MM.1S (cell line): ENCODE measurements at places on chromosomes 11 and 22.

DNA sequence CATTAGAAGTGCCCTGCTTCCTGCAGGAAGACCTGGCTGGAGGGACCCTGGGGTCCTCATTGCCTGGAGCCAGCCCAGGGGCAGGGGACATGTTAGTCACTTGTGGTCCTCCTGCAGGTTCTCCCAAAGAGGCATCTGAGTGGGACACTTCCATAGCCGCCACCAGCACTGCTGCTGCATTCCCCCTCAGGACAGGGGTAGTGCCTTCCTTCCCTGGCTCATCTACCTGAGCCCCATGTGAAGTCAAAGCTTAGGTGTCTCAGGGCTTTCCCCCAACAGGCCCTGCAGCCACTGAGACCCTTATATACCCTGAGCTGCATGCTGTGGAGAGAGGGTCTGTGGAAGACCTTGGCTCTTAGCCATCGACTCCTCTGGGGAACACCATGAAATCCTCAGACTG, 45.0 kb upstream of the VPREB1 start:
- no peak for DNase-seq

DNA sequence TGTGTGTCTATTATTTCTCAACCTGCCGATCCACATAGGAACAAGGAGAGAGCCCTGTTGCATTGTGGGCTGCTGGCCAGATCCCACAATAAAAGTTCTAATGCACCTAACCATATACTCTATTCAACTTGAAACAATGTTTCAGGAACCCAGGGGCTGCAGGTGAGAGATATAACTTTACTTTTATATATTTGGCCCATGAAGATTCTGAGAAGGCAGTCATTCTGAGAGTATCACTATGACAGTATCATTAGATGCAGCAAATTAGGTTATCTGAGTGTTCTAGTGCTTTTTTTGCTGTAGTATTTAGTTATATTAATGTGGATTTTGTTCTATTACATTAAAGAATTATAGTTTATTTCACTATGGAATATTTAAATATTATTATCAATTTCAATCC, 655.1 kb upstream of the ARHGAP42 start:
- DNase-seq = no peak

DNA sequence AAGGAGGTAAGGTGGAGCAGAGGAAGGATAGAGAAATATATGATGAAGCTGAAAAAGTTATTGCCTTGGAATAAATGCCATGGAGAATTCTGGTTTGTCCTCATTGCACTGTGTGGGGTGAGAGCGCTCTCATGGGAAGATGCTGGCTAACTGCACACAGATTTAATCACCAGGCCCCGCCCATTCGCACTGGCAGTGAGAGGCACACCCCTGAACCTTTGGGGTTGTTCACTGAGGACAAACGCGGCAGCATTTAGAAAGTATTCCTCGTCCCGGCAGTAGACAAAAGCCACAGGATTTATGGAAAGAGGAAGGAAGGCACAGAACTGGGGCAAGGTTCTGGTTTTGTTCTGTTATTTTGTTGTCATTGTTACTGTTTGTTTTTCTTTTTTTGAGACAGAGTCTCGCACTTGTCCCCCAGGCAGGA, 70.2 kb downstream of the MED15 start:
- no peak for DNase-seq

GRCh38 chr22:32411402-32411801, 645 bp downstream of the RTCB start:
- no peak for DNase-seq

GRCh38 chr11:44595006-44595405, 29.5 kb downstream of the CD82 start:
- DNase-seq = no peak

DNA sequence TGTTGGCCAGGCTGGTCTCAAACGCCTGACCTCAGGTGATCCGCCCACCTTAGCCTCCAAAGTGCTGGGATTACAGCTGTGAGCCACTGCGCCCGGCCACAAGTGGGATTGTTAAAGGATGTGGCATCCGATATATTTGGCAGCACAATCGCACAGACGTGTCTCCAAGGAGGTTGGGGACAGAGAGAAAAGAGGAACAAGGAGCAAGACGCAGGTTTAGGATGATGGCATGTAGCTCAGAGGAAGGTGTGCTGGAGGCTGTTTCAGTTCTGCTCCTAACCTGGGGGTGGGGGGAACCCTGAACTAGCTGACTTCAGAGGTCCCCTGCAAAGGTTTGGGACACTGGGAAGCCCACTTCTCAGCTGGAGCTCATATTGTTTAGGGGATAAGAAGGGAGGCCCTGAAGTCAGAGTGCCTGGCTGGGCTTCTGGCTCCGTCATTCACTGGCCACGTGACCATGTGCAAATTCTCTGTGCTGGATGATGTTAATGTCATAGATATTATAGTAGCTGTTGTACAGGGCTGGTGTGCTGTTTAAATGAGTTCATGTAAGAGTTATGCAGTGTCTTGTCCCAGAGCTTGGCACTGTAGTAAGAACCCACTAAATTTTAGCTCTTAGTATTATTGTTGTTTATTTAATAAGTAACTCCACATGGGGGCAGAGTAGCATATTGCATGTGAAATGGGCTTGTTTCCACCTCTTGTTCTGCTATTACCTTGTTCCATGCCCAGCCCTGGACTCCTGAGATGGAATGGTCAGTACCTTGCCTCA, 129.7 kb downstream of the ST3GAL4 start:
- no peak for DNase-seq

DNA sequence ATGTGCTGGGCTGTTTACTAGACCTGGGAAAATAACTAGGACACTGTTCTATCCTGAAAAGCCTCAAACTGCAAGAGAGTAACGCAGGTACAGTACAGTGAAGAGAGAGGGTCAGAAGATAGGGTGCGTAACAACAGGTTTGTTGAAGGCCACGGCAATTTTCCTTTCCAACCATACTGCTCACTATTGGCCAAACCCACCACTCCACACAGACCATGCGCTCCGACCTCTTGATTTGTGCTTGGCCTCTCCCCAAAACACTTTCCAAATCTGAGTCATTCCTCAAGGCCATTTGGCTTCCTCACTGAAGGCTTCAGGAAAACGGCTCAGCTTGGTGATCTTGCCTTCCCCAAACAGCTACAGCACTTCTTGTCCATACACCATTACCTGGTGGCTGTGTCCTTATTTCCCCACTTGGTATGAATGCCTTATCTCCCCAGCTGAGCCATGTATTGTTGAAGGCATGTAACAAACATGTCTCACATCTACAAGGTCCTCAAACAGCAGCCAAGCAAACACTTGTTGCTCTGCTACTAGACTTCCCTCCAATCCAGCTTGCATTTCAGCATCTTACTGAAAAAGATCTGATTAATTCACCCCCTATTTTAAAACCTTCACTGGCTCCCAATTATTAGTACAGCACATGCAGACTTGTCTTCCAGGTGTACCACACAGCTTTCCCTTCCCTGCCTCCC, 40.9 kb downstream of the TCF20 start:
- no peak for DNase-seq

GRCh38 chr22:21876486-21877176, 9.2 kb upstream of the MAPK1 start:
- DNase-seq = no peak

DNA sequence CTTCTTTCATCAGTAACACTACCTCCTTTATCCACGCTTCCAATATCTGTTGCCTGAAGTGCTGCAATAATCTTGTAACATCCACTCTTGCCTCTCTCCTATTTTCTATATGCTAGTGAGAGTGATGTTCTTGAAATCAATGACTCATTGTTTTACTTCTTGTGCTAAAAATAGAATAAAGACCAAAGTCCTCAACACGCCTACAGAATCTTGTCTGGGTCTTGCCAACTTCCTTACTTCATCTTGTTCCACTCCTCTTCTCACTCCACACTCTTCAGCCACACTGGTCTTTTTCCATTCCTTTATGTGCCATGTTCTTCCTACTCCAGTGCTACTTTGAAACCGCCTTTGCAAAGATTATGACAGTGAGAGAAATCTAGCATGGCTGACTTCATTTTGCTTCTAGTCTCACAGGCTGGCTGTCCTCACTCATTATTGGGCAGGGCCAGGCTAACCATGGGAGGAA, 136.4 kb downstream of the CCDC81 start:
- DNase-seq = no peak

DNA sequence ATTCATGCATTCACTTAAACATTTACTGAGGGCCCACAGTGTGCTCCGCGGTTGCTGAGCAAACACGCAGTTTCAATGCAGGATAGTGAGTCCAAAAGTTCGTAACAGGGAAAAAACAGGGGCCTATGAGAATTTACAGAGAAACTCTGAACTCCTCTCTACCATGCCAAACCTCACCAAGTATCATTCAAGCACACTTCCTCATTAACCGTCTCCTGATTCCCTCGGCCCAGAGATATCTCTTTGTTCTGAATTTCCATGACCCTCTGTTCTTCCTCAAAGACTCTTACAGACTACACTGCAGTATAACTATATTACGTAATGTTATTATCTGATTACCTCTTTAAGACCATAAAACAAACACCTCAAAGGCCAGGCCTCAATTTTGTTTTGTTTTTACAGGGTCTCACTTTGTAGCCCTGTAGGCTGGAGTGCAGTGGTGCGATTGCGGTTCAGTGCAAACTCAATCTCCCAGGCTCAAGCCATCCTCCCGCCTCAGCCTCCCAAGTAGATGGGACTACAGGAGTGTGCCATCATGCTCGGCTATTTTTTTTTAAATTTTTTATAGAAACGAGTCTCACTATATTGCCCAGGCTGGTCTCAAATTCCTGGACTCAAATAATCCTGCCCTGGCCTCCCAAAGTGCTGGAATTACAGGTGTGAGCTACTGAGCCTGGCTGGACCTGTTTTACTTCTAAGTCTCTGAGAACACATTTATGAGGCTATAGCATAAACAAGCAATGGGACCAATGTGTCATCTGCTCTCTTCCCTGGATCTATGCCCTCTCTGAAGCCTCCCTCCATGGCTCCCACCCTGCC, 3.6 kb downstream of the HPS4 start:
- no peak for DNase-seq

GRCh38 chr11:102138223-102138622, 28.0 kb downstream of the YAP1 start:
- DNase-seq = no peak

- peak; percentile 70 for DNase-seq
Observed at GRCh38 chr22:24938741-24939341, 7.7 kb downstream of the LHFPL7 start.

GRCh38 chr22:30881361-30882183, 87.0 kb downstream of the MORC2 start:
- no peak for DNase-seq

DNA sequence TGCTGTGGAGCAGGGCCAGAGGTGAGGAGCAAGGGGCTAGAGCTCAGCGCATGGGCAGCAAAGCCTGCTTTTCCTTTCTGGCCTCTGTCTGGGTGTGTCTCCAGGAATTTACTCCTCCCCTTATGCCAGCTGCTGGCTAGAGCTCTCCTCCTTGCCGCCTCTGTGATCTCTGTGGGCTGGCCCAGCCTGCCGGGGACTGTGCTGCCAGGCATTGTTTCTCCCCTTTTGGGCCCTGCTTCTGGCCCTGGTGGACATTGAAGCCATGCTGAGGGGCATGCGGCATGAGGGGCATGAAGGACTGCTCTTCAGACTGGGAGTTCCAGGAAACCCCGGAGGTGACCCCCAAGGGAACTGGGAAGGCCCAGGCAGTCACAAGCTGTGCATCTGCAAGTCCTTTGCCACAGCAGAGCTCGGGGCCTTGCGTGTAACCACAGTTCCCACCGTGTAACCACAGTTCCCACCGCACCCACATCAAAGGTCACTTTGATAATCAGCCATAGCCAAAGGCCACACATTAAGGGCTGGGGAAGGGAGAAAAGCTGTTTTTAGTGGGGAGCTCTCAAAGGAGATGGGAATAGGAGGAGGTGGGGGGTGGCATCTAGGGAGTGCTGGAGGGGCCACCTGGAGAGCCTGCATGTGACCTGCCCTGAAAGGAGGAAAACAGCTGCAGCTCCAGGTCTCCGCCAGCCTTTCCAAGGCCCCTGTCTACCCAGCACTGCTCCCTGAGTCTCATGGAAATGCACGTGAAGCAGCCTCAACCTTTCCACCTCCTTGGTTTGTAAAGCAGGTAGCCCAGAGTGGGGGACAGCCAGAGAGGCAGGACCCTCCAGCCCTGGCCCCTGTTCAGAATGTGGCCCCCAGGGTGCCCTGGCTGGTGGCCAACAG, 62.3 kb downstream of the PPFIBP2 start:
- peak; percentile 35 for DNase-seq

DNA sequence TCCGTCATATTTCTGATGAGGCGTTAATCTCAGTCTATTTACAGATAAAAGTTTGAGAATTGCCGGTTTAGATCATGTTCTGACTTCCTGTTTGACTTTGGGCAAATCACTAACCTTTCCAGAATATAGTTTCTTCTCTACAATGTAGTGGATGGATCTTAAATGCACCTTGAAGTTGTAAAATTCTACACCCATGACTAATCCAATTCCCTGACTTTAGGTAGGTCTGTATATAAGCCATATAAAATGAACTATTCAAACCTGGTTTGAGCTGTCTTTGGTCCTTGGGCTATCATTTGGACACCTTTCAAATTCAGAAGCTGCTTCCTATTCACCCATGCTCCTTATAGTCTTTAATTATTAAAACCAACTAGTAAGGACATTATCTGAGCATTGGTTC, 52.2 kb upstream of the BLID start:
- DNase-seq = no peak

DNA sequence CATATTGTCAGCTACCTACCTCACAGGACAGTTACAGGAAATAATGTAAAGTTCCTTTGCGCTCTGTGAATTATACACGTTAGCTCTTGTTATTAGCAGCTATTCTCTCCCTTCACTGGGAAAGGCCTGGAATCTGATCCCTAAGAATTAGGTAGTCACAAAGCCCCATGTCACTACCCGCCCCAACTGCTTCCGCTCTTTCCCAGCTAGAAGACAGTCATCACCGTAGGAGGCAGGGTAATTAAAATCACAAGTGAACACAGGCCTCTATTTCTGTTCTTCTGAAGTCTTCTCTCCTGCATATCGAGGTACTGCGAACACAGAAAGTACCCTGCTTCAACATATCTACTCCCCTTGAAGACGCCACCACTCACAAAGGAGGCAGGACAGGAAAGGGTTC, 12.6 kb upstream of the AHNAK start:
- no peak for DNase-seq

DNA sequence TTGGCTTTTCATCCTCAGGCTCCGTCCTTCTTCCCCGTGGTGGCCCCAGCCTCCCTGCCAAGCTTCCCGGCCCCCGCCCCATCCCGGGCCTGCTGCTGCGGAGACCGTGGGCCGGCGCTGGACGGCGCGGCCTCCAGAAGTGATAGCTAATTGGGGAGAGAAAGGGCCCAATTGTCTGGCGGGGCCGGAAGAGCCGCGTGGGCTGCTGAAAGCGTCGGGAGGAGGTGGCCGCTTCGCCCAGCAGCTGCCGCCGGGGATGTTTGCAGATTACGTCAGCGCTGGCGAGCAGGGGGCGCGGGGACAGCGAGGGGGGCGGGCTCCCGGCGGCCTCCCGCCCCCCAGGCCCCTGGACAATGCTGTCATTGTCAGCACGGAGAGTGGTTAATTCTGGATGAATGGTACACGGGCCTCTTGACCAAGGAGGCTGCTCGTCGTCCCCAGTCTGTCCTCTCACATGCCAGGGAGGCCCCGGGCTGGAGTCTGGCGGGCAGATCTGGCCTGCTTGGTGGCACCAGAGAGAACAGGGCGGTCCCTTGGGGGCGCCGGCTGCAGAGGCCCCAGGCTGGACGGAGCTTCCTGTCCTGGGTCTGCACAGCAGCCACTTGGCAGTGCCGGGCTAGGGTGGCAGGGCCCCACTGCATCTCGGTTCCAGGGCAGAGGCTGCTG, 1.6 kb downstream of the SMIM38 start:
- no peak for DNase-seq
